ENCODE measurements at places on chromosomes 4 and X.

DNA sequence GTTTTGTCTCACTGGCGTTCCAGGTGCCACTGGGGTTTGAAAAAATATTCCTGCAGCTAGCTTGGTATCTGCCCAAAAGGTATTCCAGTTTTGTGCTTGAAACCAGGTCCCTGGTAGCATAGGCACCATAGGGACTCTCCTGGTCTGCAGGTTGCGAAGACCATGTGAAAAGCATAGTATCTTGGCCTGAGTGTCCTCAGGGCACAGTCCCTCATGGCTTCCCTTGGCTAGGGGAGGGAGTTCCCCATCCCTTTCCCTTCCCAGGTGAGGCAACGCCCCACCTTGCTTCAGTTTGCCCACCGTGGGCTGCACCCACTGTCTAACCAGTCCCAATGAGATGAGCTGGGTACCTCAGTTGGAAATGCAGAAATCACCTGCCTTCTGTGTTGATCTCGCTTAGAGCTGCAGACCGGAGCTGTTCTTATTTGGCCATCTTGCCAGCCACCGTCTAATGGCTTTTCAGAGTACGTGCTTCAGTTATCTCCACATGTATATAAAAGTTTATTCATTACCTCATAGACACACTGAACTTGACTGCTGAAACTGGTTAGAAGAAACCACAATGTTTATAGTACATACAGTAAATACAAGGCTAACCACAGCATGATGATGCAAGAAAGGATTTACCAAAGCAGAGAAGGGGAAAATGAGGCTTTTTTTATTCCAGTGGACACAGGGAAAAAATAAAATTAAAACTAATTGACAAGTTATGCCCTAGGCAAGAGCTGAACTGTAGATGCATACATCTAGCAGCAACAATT lies 10.6 kb downstream of the PBDC1 start:
- DNase-seq = no peak

DNA sequence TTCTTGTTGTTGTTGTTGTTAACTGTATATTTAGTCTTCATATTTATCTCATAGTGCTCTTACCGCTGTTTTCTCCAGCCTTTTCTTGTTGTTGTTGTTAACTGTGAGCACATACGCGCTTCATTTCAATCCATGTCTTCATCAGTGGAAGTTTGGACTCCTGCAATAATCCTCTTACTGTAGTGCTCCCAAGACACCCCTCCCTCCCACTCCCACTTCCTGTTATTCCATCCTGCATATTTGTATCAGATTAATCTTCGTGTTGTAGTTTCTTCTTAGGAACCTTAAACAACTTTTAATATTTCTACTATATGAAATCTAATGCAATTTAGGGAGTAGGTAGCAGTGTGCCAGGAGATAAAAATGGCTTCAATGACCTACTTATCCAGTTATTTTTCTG lies 674.8 kb downstream of the RAPGEF2 start:
- DNase-seq = no peak

DNA sequence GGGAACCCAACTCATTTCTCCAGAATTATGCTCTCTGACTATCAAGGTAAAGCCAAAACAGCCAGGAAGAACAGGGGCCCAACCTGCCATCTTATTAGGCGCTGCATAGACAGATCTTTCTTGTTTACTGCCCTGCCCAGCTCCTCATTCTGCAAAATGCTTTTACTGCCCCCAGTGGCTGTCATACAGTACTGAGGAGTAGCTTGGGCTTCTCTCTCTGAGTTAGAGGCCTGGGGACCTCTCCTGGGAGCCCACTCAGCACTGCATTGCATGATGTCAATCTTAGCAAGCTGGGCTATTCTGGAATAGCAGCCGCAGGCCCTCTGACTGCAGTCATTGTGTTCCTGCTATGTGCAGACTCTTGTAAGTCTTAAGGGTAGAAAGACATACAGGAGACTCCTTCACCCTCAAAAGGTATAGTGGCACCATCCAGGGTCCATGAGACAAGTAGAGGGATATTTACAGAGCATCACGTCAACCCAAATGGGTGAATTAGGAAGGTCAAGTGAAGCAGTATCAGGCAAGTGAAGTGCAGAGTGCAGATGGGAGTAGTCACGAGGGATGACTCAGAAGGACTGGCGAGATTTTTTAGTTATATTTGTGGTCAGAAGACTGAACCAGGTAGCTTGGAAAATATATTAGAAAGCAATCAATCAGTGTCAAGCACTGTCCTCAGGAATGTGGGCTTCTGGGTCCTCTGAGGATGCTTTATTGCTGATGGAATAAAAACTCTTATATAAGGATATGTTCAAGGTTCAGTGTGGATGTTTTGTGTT lies 294.1 kb upstream of the SFRP2 start:
- no peak for DNase-seq

GRCh38 chrX:1487401-1487800 lies 34.7 kb upstream of the ASMTL start:
- DNase-seq = no peak

DNA sequence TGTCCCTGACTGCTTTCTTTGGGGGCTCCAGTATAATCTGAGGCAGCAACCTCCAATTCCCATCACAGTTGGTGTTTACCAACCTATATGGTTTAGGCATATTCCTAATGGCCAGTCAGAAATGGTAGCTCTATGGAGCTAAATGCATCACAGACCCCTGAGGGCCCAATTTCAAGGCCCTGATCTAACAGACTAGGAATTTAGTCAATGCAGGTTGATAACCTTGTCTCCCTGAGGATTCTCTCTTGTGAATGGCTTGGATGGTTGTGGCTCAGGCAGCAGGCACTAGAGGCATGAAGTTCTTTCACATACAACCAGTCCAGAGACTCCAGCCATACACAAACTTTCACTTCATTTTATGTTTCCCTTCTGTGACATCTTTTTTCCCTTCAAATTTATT lies 59.4 kb downstream of the TMPRSS11F start:
- no peak for DNase-seq

GRCh38 chr4:90190525-90190924 lies 63.3 kb downstream of the CCSER1 start:
- DNase-seq = no peak

DNA sequence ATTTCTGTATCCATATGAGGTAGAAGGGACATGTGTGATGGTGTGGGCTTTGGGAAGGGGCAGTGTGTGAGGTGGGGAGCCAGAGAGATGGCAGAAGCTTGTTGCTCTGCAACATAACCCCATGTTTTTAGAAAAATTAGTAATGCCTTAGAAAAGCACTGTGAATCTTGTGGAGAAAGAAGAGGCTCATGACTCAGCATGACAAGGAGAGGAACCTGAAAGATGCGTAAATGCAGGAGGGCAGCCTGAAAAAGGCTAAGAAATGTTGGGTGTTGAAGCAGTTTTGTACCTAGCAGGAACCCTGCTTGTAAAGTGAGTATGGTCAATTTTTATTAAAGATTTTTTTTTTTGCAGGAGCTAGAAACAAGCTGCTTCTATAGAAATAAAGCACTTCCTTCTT lies 59.8 kb downstream of the ARSJ start:
- no peak for DNase-seq

GRCh38 chr4:115325836-115326235 lies 212.4 kb upstream of the NDST4 start:
- DNase-seq = no peak

- no peak for DNase-seq
Observed at GRCh38 chr4:76809594-76810305, 88.2 kb downstream of the SOWAHB start.

GRCh38 chr4:77360451-77360850 lies 203.4 kb downstream of the CCNG2 start:
- DNase-seq = no peak

- DNase-seq = peak; percentile 28
Observed at GRCh38 chrX:2176733-2177132, 324.0 kb downstream of the DHRSX start.

- DNase-seq = no peak
Observed at GRCh38 chr4:89303177-89303576, 4.4 kb downstream of the GPRIN3 start.

DNA sequence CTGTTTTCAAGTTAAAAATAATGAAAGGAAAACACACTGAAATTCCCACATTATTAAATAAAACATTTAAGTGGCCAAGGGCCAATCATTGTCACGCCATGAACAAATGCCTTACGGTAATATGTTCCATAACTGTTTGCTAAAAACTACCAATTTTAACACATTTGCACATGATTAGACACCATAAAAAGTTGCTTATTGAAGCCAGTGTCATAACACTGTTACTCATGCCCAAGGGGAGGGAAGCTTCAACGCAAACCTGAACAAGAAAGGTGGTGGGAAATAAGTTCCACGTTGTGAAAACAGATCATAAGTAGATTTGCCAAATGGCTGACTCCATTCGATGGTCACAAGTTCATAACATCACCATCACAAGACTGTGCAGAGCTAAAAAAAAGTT lies 739.3 kb upstream of the FAM241A start:
- no peak for DNase-seq

GRCh38 chrX:26918631-26919030 lies 544.5 kb downstream of the PPP4R3C start:
- no peak for DNase-seq

- no peak for DNase-seq
Observed at GRCh38 chrX:16946971-16947562, 609 bp downstream of the REPS2 start.

DNA sequence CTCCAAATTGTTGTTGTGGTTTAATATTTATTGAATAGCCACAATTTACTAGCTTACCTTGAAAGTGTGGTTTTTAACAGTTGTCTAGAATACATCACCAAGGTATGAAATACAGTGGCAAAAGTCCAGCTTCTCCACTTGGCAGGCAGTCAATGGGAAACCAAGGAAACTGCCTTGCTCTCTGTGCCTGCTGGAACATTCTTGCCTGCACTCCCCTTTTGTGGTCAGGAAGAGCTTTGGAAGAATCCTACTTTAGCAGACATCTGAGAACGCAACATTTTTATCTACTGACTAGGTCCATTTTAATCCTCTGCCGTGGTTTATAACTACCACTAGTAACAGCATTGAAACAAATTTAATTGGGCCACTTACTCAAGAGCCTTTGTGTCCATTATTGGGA lies 64.5 kb downstream of the TENM3 start:
- no peak for DNase-seq

DNA sequence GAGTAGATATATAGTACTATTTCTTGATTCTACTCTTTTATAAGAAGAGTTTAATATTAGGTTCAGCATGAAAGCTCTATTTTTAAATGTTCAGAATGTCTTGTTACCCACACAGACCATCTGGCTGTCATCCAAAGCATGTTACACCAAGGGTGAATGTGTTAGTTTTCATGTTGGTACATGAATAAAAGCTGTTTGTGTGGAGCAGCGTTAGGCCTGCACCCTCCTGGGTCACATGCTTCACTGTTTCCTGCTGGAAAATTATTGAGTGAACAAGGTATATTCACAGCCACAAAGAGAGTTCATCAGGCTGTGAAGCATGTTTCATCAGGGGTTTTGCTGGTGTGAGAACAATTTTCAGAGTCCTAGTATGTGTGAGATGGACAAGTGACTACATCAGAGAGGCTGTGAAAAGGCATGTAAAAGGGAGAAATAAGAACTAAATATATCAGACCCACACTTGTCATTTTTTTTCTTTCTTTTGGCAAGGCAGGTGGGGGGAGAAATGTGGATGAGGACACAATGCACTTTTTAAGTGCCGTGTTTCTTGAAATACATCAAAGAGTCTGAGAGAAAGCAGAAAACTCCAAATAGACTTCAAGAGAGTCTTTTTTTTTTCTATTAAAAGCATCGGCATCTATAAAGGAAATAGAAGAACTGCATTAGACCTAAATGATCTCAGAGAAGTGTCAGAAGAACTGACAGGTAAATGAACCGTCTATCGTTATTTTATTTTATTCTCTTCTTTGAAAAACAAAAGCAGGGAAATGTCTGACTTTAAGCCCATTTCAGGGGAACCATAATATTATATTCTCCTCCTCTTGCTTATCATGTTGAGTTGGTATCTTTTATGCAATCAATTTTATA lies 2429.7 kb downstream of the PCDH7 start:
- DNase-seq = no peak

- no peak for DNase-seq
Observed at GRCh38 chr4:80963051-80963450, 67.5 kb upstream of the BMP3 start.

- DNase-seq = no peak
Observed at GRCh38 chr4:77715414-77716290, 103.5 kb downstream of the CNOT6L start.

- no peak for DNase-seq
Observed at GRCh38 chrX:39903937-39904336, 193.8 kb downstream of the BCOR start.

GRCh38 chr4:80017125-80017854 lies 55.7 kb downstream of the ANTXR2 start:
- DNase-seq = no peak

- DNase-seq = peak; percentile 85
Observed at GRCh38 chr4:145179281-145179860, 1.0 kb downstream of the OTUD4 start.

- no peak for DNase-seq
Observed at GRCh38 chr4:75327804-75328512, 186.2 kb downstream of the RCHY1 start.

DNA sequence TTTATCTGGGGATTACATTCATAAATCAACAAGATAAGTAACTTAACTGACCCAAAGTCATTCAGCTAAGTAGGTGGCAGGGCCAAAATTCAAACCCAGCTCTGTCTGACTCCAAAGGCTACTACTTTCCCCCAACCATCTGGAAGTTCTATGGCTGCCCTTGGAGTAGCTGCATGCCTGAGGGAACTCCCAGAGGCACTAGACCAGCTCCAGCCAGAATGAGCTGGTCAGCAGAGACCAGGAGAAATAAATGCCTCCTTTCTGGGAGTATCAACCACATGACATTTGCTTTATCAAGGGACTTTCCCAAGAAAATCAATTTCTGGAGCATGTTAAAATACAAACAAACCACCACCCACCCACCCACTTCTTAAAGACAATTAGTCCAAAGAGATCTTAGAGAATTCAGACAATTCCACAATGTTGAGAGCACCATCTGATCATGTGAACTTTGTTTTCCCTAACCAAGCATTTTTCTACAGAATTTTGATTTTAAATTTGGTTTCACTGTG lies 180.5 kb downstream of the EFHC2 start:
- DNase-seq = no peak

- no peak for DNase-seq
Observed at GRCh38 chr4:15402974-15403373, 24.9 kb upstream of the C1QTNF7 start.

DNA sequence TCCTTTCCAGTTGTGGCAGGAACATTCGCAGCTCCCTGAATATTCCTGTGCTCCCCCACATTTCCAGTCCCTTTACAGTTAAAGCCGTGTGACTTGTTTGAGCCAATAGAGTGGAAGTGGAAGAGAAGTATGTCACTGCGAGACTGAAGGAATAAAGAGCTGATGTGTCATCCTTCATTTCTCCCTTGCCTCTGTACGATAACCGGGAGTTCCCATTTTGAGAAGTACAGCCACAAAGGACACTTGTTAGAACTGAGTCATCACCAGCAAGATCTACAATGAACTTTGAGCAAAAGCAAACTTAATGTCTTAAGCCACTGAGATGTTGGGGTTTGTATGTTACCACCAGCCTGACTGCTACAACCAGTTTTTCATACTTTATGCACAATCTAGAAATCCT lies 92.3 kb downstream of the SPRY1 start:
- no peak for DNase-seq

DNA sequence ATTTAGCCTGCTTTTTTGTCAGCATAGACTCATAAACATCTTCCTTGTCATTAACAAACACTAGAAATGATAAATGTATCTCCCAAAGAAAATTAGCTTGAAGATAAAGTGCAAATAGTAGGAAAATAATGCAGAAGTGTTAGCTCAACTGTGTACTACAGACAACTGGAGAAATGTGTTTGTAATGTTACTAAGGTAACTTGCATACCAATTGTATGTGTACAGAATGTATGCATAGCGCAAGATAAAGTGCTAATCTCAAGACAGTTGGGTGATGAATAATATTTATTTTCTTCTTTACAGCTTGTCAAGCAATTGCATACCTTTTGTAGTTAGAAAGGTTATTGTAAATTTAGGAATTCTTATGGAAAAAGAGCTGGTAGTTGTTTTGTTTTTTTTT lies 22.1 kb downstream of the FMR1 start:
- no peak for DNase-seq
